ENCODE measurements at places on chromosomes 5 and 9. TPM values are rescaled to one million over a fixed set of nuclear protein-coding genes. Genes with fewer than 3 reads are reported as not detected.

ZBTB43 gene
- 23.6 TPM for total RNA-seq

GRCh38 chr9:124210697-124211096, 47.1 kb upstream of the NEK6 start:
- no peak for DNase-seq

SGCD gene
- 169 TPM for total RNA-seq

SLC4A9 gene
- total RNA-seq, result 1.6 TPM

COL15A1 gene
- total RNA-seq, result 455 TPM

- no peak for DNase-seq
These were observed 45.8 kb upstream of the ENTREP1 start for GRCh38 chr9:69279084-69279731.

DNA sequence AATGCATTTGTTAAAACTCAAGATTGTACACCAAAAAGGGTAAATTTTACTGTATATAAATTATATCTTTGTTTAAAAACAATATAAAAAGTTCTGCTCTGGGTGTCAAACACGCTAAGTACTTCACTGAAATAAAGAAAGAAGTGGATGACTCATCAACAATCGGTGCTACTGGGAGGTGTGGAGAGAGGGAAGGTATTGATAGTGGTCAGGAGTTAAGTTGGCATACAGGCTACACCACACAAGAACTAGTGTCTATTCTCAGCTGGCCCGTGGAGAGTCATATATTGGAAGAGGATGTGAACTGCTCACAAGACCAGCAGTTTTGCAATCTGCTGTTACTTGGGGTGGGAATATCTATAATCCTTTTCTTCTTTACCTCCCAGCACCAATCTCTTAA, 145.7 kb upstream of the TRPC7 start:
- no peak for DNase-seq

GBGT1 gene
- 5.1 TPM for total RNA-seq

GLT6D1 gene
- not detected for total RNA-seq

IQGAP2 gene
- 32.8 TPM for total RNA-seq

Measured in tongue (tissue), 3 donors.